ENCODE measurements at places on chromosomes 16 and 17. TPM values are rescaled to one million over a fixed set of nuclear protein-coding genes. Genes with fewer than 3 reads are reported as not detected.

GRCh38 chr17:22516861-22517636 is 824.7 kb downstream of the KCNJ18 start:
- no peak for DNase-seq

GRCh38 chr16:89319886-89320781 is 102.6 kb downstream of the ZNF778 start:
- DNase-seq, result peak; percentile 57

DNA sequence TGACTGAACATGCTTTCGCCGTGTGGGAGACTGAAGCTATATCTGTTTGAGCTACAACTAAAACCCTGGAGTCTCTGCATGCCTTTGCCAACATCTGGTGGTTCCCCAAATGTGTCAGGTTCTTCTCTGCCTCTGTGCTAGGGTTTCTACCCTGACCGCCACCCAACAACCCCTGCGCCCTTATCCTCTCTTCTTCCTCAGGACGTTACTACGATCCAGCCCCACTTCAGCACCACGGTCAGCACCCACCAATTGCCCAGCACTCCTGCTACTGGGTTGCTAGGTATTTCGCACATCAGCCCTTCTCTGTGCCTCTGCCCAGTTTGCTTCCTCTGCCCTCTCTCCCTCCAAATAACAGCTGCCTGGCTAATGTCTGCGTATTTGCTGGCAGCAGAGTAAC is 106.3 kb upstream of the HSBP1 start:
- DNase-seq, result no peak

GRCh38 chr17:6681671-6682070 is 30.1 kb downstream of the C17orf100 start:
- DNase-seq, result no peak

DNA sequence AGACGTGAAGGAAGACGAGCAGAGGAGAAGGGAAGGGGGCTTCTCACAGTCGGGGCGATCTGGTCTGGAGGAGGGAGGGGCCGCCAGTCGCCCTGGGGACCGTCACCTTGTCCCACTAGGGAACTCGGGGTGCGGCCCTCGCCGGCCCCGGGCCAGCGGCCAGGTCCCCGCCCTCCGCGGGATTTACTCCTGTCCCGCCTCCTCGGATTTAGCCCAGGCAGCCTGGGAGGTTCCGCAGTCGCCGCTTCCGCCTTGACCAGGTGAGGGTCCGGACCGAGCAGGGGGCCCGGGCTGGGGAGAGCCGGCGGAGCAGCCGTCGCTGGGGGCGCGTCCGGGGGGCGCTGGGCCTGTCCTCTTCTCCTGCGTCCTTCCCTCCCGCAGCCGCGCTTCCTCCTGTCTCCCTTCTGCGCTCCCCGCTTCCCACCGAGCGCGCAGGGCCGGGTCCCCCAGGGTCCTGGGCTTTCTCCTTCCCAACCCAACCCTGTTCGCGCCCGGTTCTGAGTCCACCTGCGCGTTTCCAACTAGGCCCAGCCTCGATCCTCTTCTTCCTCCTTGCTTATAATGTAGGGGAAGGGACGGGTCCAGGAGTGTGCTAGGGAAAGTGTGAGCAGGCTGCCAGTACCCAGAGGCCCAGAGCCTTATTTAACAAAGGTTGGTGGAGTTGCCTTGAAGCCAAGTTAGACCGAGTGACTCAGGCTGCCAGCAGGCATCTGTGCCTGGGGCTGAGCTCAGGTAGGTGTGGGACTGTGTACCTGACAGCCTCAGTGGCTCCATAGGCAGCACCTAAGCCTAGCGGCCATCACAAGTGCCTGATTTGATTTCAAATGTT is at the start of gene TNK1:
TNK1 (plus strand) TSS at position 235 of the 829 bp plus-strand sequence. CDS start 1,838 bp downstream, outside the sequence.
- DNase-seq, result no peak

The KRT31 gene
- total RNA-seq, result not detected

The CLEC3A gene
- not detected for total RNA-seq

The DYNC1LI2 gene
- total RNA-seq, result 41.1 TPM

Measured in activated naive CD8-positive, alpha-beta T cell treated with anti-CD3 and anti-CD28 coated beads for 36 hours (primary cell).